ENCODE measurements at places on chromosomes 12 and 14.

DNA sequence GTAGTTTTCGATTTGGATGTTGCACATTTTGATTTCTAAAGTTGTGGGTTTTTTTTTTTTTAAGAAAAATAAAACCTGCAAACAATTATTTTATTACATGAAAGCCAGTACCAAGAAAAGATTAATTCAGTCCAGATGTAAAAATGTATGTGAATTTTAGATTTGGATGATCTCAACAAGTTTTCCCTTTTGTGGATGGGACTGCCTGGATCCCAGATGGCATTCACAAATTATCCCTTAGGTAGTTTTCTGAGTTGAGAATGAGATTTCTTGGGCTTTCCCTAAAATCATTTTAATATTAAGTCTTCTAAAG is 2.8 kb downstream of the FRMD6 start:
- no peak for DNase-seq

DNA sequence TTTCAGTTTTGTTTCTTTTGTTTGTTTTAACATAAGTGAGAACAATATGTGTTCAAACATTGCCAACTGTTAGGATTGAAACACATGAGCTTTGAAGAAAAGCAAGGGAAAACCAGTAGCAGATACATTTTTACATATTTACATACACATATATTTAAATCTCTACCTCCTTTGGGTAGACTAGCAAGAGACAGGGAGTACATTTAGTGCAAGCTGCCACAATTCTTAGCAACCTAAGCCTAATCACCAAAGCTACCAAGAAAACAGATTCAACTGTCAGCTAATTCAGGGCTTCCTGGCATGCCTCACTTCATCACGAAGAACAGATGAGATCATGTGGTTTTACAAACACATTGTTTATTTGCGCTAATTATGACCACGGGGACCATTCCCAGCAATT is 143.1 kb downstream of the PRIMA1 start:
- DNase-seq = no peak

GRCh38 chr14:29176876-29177275 is 410.3 kb downstream of the FOXG1 start:
- no peak for DNase-seq

DNA sequence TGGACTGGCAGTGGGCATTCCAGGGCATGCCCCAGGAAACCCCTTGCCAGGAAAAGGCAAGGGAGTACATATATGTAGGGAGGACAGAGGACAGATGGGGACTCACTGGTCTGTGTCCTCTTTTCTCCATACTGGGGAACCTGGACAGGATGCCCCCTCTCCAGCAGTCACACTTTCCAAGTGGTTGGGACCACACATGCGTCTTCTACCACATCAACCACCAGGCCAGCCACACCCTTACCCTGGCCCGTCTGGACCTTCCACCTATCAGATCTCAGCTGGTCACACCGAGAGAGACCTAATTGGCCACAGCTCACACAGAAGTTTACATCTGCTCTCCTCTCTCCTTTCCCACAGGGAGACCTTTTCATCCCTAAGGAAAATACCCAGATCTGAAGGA is 8.3 kb downstream of the ANKRD33 start:
- DNase-seq = no peak

DNA sequence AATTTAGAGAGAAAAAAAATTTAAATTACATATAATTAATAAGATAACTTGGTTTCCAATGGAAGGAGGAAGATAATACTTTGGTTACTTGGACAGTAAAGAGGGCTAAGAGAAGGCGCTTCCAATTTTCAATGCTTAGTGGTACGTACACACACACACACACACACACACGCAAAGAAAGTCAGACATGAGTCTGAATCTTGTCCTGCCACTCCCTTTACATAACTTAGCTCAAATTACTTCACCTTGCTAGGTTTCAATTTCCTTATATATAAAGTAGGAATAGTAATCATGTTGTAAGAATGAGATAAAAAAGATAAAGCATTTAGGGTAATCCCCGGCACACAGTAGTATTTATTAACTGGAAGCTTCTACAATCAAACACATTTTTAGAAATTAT is 39.7 kb upstream of the VCPKMT start:
- no peak for DNase-seq

DNA sequence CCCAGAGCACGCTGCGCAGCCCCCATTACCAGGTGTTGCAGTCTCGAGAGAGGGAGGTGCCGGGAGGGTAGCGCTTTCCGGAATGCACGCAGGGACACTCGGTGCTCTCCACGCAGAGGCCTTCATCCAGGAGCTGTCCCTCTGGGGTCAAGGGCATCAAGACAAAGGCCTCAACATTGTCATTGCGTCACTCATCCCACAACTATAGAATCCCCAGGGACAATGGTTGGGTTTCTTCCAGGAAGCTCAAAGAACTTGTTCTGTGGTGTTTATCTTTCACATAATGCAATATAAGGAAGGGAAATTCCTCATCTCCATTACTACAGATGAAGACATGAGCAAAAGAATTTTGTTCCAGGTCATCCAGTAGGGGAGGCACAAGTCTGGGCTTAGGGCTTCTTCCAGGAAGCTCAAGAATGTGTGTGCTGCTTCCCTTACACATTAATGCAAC is 52.1 kb downstream of the VWF start:
- DNase-seq = no peak

DNA sequence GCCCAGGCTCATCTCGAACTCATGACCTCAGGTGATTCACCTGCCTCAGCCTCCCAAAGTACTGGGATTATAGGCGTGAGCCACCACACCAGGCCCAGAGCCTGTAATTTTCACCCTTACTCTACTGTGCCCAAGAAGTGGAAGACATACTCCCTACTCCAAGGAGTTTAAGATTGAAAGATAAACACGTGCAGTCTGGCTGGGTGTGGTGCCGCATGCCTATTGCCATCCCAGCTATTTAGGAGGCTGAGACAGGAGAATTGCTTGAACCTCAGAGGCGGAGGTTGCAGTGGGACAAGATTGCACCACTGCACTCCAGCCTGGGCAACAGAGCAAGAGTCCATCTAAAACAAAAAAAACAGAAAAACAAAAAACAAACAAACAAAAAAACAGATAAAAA is 90.0 kb downstream of the NINJ2 start:
- no peak for DNase-seq

- no peak for DNase-seq
Observed at GRCh38 chr14:23446291-23446851, 10.9 kb upstream of the MYH7 start.

All from NCI-H187 (cell line).